ENCODE measurements at places on chromosomes 13 and 19.

GRCh38 chr19:29840066-29840950 is 28.5 kb downstream of the CCNE1 start:
- no peak for DNase-seq

- DNase-seq: no peak
These were observed 238.5 kb upstream of the STARD13 start for GRCh38 chr13:33524086-33524485.

GRCh38 chr19:57434386-57435061 is 601 bp upstream of the ZNF749 start:
- no peak for DNase-seq

DNA sequence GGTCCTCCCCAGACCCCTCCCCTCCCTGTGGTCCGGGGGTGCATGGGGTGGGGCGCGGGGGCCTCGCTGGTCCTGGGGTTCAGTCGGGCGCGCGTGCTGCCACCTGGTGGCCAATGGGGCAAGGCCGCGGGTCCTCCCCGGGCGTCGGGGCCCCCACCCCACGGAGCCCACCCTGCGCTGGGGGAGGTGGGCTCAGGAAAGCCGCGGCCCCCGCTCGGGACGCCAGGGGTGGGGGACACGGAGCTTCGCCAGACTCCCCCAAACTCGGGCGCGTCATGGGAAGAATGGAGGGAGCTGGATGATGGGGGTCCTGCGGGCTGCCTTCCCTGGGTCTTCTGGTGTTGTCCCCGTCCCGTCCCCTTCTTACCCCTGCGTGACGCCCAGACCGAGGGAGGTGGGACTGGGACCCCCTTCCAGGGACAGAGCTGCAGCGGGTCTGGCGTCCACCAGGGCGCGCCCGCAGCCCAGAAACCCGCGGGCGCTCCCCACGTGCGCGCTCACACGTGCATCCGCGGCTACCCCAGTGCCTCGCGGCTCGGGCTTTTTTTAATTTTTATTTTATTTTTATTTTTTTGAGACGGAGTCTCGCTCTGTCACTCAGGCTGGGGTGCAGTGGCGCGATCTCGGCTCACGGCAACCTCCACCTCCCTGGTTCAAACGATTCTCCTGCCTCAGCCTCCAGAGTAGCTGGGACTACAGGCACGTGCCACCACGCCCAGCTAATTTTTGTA is 19.8 kb upstream of the TCF3 start:
- peak; percentile 50 for DNase-seq

- no peak for DNase-seq
These were observed 35.0 kb downstream of the VASP start for GRCh38 chr19:45542234-45542668.

All from activated T-cell treated with anti-CD3 and anti-CD28 coated beads for 4 hours (primary cell).